Stomach (tissue), 19 donors: ENCODE measurements at places on chromosomes 5 and 9. TPM values are rescaled to one million over a fixed set of nuclear protein-coding genes. Genes with fewer than 3 reads are reported as not detected.

PCDHGC3 gene
- polyA plus RNA-seq: 20.0 TPM

GABBR2 gene
- polyA plus RNA-seq: 0.08 TPM

RLN1 gene
- polyA plus RNA-seq: not detected

RMRP gene
- not detected for polyA plus RNA-seq

PAM gene
- polyA plus RNA-seq: 39.1 TPM
